ENCODE measurements at places on chromosomes 3 and 15.

- DNase-seq: no peak
Measured at GRCh38 chr3:22569570-22569969, 633.6 kb upstream of the UBE2E2 start.

DNA sequence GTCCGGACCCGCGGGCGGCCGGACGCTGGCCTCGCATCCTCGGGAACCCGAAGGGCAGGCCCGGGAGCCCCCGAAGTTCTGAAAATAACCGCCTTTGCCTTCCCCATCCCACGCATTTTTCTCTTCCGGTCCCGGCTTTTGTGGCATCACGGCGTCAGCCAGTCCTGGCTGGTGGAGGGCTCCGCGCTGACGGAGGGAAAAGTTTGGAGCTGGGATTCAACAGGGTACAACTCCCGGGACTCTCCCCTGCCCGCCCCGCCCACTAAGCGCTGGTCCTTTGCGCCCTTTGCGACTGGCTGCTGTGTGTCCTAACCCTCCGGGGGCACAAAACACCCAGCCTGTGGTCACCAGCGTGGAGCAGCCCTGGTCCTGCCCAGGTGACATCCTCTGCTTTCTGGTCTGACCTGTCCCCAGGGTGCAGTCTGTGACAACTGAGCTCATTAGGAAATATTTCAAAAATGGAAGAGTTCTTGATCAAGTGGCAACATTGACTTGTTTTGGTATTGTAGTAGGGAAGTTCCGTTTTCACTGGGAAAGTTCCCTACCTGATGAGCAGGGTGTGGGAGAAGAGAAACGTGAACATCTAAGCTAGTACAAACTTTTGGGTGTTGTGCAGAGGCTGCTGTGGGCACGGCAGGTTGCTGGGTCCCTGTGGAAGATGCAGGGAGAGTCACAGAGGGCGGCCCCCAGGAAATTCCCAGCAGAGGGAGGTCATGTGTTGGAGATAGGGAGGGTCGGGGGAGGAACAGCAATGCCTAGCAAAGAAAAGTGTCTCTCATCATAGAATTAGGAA, 775 bp downstream of the ARNT2 start:
- no peak for DNase-seq

DNA sequence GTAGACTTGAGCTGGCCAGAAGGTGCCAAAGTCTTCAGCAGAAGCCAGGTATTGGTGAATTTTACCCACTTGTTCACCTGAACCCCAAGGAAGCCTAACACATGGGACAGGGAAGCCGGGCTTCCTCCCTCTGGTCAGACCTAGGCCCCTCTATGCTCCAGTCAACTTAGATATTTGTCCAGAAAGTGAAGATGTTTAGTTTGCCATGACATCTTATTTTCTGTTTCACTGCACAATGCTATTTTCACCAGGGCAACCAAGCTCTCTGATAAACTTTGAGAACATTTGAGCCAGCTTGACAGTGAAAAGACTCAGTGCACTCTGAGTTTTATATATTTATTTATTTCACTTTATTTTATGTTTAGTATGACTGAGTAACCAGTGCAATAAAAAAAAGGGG, 71.0 kb downstream of the SOX14 start:
- DNase-seq: no peak

DNA sequence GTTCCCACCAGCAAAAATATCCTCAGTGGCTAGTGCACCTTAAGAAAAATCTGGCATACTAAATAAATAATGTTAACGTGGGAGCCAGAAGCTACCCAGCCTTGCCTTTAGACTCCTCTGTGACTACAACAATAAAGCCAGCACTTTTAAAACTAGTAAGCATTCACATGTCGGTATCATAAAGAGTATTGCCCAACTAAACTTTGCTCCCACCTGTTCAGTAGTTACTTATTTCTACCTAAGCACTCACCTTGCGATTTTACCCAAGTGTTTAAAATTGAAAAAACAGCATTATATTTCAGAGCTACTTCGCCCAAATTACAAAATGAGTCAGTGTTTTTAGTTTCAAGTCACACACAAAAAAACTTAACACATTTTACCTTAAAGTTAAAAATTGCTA, 12.8 kb downstream of the ALDH1L1 start:
- no peak for DNase-seq

DNA sequence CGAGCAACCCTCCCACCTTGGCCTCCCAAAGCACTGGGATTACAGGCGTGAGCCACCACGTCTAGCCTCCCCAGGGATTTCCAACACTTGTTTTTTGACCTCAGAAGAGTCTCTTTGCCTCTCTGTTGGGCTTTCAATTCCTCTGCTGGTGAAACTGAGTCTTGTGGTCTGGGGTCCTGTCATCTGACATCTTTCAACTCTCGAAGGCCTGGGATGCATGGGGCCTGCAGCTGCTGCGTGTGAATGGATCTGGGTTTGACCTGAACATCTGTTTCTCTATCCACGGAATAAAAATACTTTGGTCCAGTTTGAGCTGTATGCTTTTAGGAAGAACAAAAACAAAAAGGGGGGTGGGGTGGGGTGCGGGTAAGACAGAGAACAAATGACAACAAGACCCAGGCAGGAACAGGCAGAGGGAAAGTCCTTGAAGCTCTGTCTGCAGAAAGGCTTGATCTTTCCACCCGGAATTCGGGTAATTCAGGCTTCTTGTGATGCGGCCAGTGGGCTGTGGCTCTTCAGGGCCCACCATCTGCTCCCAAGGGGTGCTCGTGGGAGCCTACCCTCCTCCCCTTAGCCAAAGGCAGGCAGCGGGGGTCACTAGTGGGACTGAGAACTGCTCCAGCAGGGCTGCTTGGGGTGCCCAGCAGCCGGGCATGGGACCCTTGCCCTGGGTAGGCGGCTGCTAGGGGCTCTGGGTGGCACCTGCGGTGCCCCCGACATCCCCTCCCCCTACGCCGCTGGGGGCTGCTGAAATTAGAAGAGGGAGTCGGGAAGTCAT, 71.5 kb downstream of the SLC12A8 start:
- DNase-seq: no peak

Data from stimulated activated CD4-positive, alpha-beta T cell treated with anti-CD3 and anti-CD28 coated beads, TNF-alpha, amount 100 ng/mL, for 4 hours (primary cell).